Stimulated activated CD8-positive, alpha-beta memory T cell treated with anti-CD3 and anti-CD28 coated beads, Interleukin-15, amount 100 ng/mL, for 4 hours (primary cell): ENCODE measurements at places on chromosomes 1 and 21.

GRCh38 chr1:74857676-74858075, 124.7 kb downstream of the TYW3 start:
- no peak for DNase-seq

GRCh38 chr1:203166192-203166940, 9.3 kb downstream of the MYBPH start:
- no peak for DNase-seq

GRCh38 chr1:23477359-23478144, 6.4 kb downstream of the ASAP3 start:
- DNase-seq: no peak

DNA sequence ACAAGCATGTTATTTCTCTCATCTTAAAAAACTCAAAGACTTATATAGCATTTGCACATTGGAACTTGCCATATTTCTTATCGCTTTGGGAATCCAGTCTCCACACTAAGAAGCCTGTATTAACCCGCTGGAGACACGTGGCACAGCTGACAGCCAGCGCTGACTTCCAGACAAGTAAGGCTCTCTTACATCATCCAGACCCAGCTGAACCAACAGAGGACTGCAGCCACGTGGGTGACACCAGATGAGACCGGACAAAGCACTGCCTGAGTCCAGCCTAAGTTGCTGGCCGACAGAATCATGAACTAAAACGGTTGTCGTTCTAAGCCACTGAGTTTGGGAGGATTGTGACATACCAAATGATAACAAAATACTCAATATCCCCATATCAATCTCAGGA, 6.3 kb upstream of the CD247 start:
- DNase-seq: no peak

DNA sequence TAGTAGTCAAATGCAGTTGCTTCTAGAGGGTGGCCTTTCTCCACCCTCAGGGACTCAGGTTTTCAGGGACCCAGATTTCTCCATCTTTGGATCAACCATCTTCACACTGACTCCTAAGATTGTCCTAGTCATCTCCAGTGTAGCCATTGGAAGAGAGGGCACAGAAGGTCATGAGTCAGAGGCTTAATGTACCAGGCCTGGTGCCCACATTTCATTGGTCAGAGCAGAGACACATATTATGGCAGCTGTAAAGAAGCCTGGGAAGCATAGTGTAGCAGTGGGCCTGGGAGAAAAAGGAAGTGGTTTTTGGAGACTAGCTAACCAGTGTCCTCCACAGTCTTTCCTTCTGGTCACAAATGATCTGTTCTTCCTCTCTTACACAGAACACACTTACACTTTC, 122.5 kb downstream of the GIPC2 start:
- DNase-seq: no peak

DNA sequence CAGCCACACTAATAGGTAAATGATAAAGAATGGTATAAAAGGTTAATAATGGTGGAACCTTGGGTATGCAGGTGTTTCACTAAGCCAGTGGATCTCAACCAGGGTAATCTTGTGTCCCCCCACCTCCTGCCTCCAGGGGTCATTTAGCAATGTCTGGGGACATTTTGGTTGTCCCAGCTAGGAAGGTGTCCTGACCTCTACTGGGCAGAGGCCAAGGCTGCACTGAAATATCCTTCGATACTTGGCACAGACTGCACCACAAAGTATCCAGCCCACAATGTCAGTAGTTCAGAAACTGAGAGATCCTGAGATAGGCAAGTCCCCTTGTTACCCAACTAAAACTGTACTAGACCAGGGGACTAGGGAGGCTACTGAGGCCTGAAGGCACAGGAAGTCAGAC, 113.6 kb upstream of the TIAM1 start:
- no peak for DNase-seq

DNA sequence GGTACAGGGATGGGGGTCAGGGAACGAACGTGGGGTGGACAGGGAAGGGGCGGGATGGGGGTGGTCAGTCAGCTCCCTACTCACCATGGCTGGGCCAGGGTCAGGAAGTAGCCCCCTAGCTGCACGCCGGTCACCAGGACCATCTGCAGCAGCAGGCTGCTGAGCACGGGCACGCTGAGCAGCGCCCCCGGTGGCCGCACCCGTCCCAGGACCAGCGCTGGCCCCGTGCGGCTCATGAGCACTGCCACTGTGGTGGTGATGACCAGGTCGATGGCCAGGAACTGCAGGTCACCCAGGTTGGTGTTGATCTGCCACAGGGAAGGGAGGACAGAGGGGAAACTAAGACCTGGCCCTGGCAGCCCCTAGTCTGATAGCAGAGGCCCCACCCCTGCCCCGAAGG, 6.5 kb upstream of the MFAP2 start:
- no peak for DNase-seq

DNA sequence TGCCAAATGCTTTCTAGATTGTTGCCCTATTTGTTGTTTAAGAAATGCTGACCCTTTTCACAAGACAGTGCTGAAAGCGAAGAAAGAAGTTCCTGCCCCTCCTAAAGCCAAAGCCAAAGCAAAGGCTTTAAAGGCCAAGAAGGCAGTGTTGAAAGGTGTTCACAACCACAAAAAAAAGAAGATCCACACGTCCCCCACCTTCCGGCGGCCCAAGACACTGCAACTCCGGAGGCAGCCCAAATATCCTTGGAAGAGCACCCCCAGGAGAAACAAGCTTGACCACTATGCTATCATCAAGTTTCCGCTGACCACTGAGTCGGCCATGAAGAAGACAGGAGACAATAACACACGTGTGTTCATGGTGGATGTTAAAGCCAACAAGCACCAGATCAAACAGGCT, 55.7 kb downstream of the PSMG1 start:
- no peak for DNase-seq

- no peak for DNase-seq
These were observed 993.8 kb upstream of the NCAM2 start for GRCh38 chr21:20004367-20004766.

DNA sequence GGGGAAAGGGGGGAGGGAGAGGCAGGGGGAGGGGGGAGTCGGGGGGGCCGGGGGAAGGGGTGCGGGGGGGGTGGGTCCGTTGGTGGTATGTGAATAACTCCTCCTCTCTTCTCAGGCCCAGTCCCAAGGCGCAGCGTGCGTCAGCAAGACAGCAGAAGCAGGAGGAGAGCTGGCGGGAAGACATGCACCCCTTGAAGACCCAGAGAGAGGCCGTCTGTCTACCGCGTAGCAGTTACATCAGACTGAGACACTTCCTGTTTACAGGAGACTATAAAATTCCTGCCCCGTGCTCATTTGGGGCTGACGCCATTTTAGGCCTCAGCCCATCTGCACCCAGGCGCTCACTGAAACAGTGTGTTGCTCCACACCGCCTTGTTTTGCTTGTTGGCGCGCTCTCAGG, 55.3 kb downstream of the SETD4 start:
- no peak for DNase-seq
